Activated naive CD8-positive, alpha-beta T cell treated with anti-CD3 and anti-CD28 coated beads, Interleukin-2, amount 10 ng/mL, durations not matched to agents 7 days and 5 days (primary cell): ENCODE measurements at places on chromosomes 2 and 18. TPM values are rescaled to one million over a fixed set of nuclear protein-coding genes. Genes with fewer than 3 reads are reported as not detected.

- H3K27ac ChIP-seq = peak overlapping the region; percentile 19
- H3K4me3 ChIP-seq = peak overlapping the region; percentile 79
- peaks cover 4% of the 10 kb centered on the region for H3K27me3 ChIP-seq
- H3K36me3 ChIP-seq = no peaks in the 10 kb centered on the region
- H3K4me1 ChIP-seq = peaks cover 11% of the 10 kb centered on the region
- no peak for DNase-seq
These were observed 47.5 kb downstream of the PTGR3 start for GRCh38 chr18:75161256-75162028.

- H3K36me3 ChIP-seq = no peaks in the 10 kb centered on the region
- H3K27me3 ChIP-seq = no peaks in the 10 kb centered on the region
- H3K4me3 ChIP-seq = no peak overlapping the region
- no peak overlapping the region for H3K27ac ChIP-seq
These were observed 237.8 kb upstream of the RAB6C start for GRCh38 chr2:129741623-129742022.

The SERPINB2 gene
- 2.9 TPM for total RNA-seq

GRCh38 chr2:214395040-214395439 lies 15.8 kb upstream of the VWC2L start:
- H3K27ac ChIP-seq = no peak overlapping the region
- no peak for DNase-seq
- H3K4me1 ChIP-seq = no peaks in the 10 kb centered on the region
- H3K4me3 ChIP-seq = no peak overlapping the region

The SAG gene
- not detected for total RNA-seq

DNA sequence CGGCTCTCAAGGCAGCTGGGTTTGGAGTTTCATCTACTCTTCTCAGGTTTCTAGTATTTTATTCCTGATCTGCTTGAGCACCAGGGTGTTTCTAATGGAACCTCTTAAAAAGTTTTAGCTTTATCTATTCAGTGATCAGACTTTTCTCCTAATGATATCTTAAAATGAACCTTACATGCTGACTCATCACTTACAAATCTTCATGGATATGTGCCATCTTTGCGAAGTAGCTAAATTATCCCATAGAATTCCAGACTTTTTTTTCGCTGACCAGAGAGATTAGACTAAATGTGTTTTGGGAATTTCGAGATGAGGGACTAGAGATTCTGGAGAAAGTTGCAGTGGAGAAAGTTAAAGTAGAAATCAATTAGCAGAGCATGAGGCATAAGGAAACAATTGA lies 401.0 kb downstream of the GRB14 start:
- H3K27ac ChIP-seq = no peak overlapping the region
- DNase-seq = no peak
- H3K4me3 ChIP-seq = no peak overlapping the region
- no peaks in the 10 kb centered on the region for H3K36me3 ChIP-seq
- H3K27me3 ChIP-seq = no peaks in the 10 kb centered on the region

GRCh38 chr2:232951891-232952290 lies 61.2 kb downstream of the NGEF start:
- H3K27me3 ChIP-seq = peaks cover 4% of the 10 kb centered on the region
- no peaks in the 10 kb centered on the region for H3K4me1 ChIP-seq
- DNase-seq = no peak

The HAUS1 gene
- 49.4 TPM for total RNA-seq

The CYP27A1 gene
- total RNA-seq = 4.7 TPM

DNA sequence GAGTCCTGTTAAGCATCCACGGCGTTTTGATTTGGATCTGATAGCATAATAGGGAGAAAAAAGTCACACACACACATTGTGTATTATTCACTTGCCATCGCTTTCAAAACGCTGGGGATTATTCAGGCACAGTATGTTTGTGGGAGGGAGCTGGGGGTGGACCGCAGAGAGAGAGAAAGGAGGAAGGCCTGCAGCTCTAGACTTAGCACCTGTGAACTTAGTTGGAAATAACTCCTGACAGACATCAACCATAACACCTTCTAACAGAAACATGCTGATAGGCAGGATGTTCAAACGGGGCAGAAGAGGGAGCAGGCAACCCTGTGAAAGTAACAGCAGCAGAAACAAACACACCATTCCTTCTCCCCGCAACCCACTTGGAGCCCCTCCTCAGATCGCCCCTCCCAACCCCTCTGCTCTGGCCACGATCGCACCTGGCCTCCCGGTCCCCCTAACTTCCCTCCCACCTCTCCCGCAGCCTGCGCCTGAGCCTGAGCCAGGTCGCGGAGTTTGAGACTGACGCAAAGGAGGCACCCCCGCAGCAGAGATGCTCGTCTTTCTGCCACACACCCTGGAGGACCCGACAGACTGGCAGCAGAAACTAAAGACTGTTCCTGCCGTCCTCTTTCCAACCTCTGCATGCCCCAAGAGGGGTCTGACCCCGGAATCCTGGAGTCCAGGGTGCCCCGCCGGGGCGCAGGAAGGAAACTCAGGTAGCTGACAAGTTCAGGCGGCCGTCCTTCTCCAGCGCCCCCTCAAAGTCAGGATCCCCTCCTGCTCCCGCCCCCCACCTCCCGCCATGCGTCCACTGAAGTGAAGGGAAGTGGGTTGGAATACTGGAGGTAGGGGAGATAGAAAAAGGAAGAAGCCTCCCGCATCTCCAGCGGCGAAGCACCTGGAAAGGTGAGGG lies 738 bp downstream of the CHST9 start:
- no peaks in the 10 kb centered on the region for H3K36me3 ChIP-seq
- no peaks in the 10 kb centered on the region for H3K4me1 ChIP-seq
- H3K4me3 ChIP-seq = no peak overlapping the region
- DNase-seq = no peak
- H3K27ac ChIP-seq = no peak overlapping the region
- H3K27me3 ChIP-seq = peaks cover 22% of the 10 kb centered on the region

DNA sequence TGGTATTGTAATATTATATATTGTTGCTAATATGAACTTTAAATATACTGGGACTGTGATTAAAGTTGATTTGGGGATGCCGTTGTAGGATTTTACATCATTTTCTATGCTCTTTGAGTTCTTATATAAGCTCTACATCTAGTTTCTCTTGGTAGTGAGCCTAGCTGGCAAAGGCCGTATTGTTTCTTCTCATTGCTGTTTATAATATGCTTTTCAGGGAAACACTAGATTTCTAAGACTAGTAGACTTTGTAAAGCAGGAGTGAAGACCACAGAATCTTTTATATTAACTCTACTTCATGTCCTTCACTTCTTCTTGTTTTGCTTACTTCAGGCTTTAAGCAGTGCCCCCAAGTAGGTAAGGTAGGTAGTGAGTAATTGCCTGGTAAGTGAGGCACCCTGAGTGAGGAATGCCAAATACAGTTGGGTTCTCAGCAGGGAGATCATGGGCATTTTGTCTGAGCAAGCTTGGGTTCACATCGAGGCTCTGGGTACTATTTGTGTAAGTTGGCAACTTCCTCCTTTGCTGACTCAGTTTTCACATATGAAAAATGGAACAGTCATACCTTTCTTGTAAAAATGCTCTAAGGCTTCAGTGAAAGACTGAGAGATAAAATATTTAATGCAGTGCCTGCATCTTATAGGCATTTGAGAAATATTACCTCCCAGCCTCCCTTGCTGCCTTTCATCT lies 96.4 kb downstream of the RNF144A start:
- H3K4me1 ChIP-seq = peaks cover 17% of the 10 kb centered on the region
- H3K27ac ChIP-seq = no peak overlapping the region
- H3K27me3 ChIP-seq = no peaks in the 10 kb centered on the region
- peaks cover 11% of the 10 kb centered on the region for H3K36me3 ChIP-seq
- no peak overlapping the region for H3K4me3 ChIP-seq

The DOK6 gene
- total RNA-seq = not detected

DNA sequence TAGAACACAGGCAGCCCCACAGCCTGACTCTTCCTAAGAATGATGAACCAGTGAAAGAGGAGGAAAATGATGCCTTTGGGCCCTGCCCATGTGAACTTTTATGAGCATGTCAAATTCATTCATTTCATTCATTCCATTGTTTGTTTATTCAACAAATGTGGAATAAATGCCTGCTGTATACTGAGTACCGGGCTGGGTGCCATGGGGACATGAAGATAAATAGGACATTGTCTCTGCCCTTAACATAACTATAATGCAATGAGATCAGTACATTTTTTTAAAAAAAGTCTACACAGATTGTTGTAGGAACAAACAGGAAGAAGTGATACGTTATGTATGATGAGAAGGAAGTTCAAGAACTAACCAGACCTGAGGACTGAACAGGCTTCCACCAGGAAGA lies 14.7 kb downstream of the MREG start:
- H3K27me3 ChIP-seq = no peaks in the 10 kb centered on the region
- H3K36me3 ChIP-seq = peaks cover 14% of the 10 kb centered on the region
- DNase-seq = no peak

The NEU4 gene
- total RNA-seq = 0.20 TPM

GRCh38 chr18:10899481-10899880 lies 249.9 kb downstream of the PIEZO2 start:
- no peak overlapping the region for H3K27ac ChIP-seq
- H3K36me3 ChIP-seq = no peaks in the 10 kb centered on the region
- H3K4me1 ChIP-seq = no peaks in the 10 kb centered on the region
- H3K27me3 ChIP-seq = no peaks in the 10 kb centered on the region
- no peak overlapping the region for H3K4me3 ChIP-seq
- no peak for DNase-seq

The ACVR1 gene
- total RNA-seq = 16.1 TPM

The NPAS2 gene
- total RNA-seq = 4.9 TPM

DNA sequence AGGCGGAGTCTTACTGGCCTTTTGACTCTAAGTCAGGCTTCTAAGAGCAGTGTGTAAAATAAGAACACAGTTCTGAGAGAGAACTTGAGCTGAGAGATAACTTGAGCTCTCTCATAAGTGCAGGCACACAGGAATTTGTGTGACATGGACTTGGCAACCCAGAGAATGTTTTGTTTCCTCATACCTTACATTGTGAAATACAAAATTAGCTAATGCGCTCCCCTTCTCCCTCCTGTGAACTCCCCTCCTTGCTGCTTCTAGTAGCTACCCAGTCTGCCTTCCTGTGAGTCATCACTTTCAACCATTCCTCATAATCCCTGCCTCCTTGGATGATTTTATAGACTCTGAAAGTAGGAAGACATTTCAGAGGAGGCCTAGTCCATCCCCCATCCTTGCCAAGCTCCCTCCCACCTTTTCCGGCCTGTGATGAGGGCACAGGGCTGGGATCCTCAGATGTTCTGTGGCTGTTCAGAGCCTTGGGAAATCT lies 22.6 kb downstream of the FER1L5 start:
- no peak overlapping the region for H3K27ac ChIP-seq
- no peak overlapping the region for H3K4me3 ChIP-seq
- H3K36me3 ChIP-seq = no peaks in the 10 kb centered on the region
- DNase-seq = no peak
- no peaks in the 10 kb centered on the region for H3K4me1 ChIP-seq

- no peak for DNase-seq
- no peaks in the 10 kb centered on the region for H3K36me3 ChIP-seq
- no peak overlapping the region for H3K4me3 ChIP-seq
- H3K4me1 ChIP-seq = no peaks in the 10 kb centered on the region
These were observed 34.8 kb upstream of the CCDC102B start for GRCh38 chr18:68763083-68763482.

DNA sequence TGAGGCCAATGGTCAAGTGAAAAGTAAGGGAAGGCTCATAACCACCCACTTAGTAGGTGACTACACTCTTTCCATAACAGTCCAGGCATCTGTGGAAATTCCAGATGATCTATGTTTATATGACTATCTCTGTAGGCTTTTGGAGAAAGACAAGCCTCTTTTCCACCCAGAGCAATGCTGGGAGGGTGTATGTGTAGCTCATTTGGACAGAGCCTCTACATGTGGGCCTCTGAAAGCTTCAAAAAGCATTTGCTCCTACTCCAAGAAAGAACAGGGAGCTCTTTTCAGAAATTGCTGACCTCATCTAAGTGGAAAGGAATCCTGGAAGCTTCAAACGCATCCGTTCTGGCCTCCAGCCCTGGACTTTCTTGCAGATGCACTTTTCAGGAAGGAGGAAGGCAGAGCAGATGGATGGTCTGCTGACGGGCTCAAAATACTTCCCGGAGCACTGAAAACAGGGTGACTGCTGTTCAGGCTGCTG lies 308.7 kb downstream of the LRATD1 start:
- H3K27ac ChIP-seq = no peak overlapping the region
- H3K4me1 ChIP-seq = no peaks in the 10 kb centered on the region
- no peak overlapping the region for H3K4me3 ChIP-seq

GRCh38 chr2:231666171-231667095 lies 41.9 kb upstream of the PTMA start:
- no peak overlapping the region for H3K27ac ChIP-seq
- H3K4me3 ChIP-seq = no peak overlapping the region
- H3K4me1 ChIP-seq = peaks cover 14% of the 10 kb centered on the region
- no peaks in the 10 kb centered on the region for H3K27me3 ChIP-seq
- peaks cover 1% of the 10 kb centered on the region for H3K36me3 ChIP-seq
- DNase-seq = no peak

The CHRND gene
- not detected for total RNA-seq

- H3K4me1 ChIP-seq = no peaks in the 10 kb centered on the region
- no peaks in the 10 kb centered on the region for H3K27me3 ChIP-seq
- no peaks in the 10 kb centered on the region for H3K36me3 ChIP-seq
- DNase-seq = no peak
- no peak overlapping the region for H3K4me3 ChIP-seq
These were observed 423.7 kb upstream of the MMADHC start for GRCh38 chr2:150011161-150011730.

- H3K4me1 ChIP-seq = peaks cover 5% of the 10 kb centered on the region
- H3K27ac ChIP-seq = no peak overlapping the region
- no peak overlapping the region for H3K4me3 ChIP-seq
- no peaks in the 10 kb centered on the region for H3K36me3 ChIP-seq
These were observed 1.5 kb downstream of the TTC21B start for GRCh38 chr2:165952085-165952484.

The NFU1 gene
- total RNA-seq = 33.0 TPM

The MOGAT1 gene
- not detected for total RNA-seq

The SLC4A5 gene
- 3.6 TPM for total RNA-seq

The LIPG gene
- total RNA-seq = 0.09 TPM

GRCh38 chr2:234483568-234484251 lies 13.2 kb downstream of the ARL4C start:
- peak; percentile 79 for DNase-seq
- H3K36me3 ChIP-seq = peaks cover 39% of the 10 kb centered on the region
- H3K4me1 ChIP-seq = peaks cover 57% of the 10 kb centered on the region
- H3K27me3 ChIP-seq = no peaks in the 10 kb centered on the region
- peak overlapping the region; percentile 85 for H3K27ac ChIP-seq

DNA sequence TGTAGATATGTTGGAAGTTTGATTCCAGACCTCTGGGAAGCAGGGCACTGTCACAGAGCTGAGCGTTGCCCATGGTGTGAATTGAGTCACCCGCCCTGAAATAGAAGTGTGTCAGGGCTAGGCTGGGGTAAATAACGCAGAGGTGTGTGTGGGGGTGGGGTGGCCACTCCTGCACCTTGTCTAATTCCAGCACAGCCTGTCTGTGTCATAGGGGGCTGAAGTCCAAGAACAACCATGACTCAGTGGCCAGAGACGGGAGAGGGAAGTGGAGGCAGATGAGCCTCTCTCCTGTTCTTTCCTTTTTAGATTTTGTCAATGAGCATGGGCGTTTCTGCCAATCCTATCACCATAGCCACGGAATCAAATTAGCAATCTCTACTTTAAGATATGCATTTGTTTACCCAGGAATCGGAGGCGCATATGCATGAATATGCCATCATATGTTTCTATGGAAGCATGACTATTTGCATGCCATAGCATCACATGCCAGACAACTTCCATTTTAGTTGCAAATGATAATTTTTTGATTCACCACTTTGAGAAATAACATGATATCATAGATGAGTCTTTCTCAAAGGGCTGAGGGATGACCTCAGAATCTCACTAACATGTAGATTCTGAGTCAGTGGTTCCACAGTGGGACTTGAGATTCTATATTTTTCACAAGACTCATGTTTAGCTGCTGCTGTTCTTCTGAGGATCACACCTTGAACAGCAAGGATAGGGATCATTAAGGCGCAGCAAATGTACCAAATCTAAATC lies 852.9 kb downstream of the DCDC2C start:
- H3K27me3 ChIP-seq = no peaks in the 10 kb centered on the region
- no peak overlapping the region for H3K27ac ChIP-seq
- no peaks in the 10 kb centered on the region for H3K4me1 ChIP-seq
- H3K36me3 ChIP-seq = no peaks in the 10 kb centered on the region
- DNase-seq = no peak
- no peak overlapping the region for H3K4me3 ChIP-seq
